ENCODE measurements at places on chromosomes 2 and 18.

DNA sequence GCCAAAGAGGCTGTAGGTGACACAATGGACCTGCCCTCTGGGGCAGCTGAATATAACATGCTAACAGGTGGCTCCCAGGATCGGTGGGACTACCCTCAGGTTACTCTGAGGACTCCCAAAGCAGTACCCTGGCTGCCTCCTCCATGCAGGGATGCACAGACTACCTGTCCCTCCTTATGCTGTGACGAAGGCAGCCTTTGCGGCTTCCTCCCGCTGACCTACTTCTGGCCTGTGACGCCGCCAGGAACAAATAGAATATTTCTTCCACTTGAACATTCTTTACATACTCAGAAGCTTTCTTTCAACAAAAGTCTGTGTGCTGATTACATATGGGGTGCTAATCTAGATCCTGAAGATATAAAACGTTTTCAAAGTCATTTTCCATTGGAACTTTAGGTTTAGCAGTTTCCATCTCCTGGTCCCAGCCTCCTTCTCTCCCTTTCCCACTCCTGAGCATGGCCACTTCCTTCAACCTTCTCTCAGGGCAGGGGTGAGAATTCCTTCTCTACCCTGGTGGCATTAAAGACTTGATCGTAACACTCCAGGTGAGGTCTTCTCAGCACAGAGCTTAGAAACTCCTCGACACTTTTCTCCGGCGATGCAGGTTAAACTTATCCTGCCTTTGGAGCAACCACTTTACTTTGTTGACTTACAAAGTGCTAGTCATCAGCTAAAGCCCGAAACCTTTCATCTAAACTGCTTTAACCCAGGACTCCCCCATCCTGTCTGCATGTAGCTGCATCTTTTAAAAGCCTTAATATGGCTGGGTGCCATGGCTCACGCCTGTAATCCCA lies 58.9 kb upstream of the STK17B start:
- DNase-seq, result peak; percentile 80

GRCh38 chr18:45104049-45104395 lies 423.3 kb downstream of the SETBP1 start:
- no peak for DNase-seq

DNA sequence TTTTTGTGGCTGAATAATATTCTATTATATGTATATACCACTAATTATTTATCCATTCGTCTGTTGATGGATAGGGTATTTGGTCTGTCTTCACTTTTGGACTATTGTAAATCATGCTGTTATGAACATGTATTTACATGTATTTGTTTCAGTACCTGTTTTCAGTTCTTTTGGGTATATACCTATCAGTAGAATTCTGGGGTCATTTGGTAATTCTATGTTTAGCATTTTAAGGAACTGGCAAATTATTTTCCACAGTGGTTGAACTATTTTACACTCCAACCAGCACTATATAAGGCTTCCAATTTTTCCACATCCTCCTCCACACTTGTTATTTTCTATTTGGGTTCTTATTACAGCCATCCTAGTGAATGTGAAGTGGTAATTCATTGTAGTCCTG lies 12.4 kb upstream of the TANK start:
- DNase-seq, result no peak

DNA sequence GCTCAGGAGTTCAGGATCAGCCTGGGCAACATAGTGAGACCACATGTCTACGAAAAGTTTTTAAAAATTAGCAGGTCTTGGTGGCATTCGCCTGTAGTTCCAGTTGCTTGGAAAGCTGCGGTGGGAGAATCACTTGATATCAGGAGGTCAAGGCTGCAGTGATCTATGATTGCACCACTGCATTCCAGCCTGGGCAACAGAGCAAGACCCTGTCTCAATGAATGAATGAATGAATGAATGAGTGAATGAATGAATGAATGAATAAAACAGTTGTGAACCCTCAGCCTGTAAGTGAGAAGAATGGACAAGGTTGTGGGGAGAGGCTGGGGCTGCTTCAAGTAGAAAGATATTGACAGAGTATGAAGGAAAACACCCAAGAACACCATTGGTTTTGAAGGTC lies 48.0 kb downstream of the ARHGAP28 start:
- no peak for DNase-seq

DNA sequence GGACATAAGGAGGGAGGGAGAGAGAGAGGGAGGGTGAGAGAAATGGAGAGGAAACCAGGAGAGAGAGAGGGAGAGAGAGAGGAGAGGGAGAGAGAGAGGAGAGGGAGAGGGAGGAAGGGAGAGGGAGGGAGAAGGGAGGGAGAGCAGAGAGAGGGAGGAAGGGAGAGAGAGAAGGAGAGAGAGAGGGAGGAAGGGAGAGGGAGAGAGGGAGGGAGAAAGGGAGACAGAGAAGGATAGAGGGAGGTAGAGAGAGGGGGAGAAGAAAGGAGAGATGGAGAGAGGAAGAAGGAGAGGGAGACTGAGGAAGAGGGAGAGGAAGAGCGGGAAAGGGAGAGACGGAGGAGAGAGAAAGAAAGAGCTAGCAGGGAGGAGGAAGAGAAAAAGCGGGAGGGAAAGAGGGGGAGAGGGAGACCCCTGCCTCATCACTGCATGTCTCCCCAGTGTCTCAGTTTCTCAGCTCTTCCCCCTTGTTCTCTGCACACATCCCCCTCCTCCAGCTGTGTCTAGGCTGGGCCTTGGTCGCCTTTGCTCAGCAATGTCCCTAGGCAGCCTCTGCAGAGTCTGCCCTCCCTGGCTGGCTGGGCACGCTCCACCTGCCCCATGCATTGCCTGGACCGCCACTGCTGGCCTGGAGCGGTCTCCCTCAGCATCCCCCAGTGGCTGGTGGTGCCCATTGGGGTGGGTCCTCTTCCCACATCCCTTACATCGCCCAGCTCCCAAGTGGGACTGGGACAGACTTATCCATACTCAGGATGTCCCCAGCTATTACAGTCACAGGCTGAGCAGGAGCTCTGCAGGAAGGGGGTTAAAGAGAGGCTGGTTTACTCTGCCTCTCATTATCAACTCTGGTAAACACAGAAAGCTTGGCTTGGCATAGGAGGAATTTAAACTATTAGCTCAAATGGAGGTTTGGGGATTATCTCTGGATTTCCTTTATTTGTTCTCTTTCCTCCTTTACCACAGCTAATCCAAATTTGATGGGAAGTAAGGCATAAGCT lies 85.7 kb upstream of the APCDD1 start:
- DNase-seq, result no peak

- DNase-seq, result no peak
Measured at GRCh38 chr18:76351961-76352581, 143.0 kb downstream of the ZNF516 start.

DNA sequence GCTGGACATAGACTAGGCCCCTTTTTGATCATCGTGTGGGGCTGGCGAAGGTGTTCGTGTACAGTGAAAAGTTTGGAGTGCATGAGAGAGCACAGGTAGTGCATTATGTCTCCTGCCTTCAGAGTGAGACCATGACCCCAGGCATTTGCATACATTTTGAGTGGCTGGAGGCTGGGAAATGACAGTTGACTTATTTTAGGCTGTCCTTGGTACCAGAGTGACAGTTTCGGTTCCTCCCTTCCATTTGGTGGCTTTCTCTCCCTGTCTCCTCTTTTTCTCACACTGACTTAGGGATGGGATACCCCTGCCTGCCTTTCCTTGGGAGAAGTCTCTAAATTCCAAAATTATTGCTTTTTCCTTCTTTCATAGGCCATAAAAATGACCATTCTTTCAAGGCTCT lies 20.1 kb downstream of the SERPINB12 start:
- DNase-seq, result no peak

- no peak for DNase-seq
Measured at GRCh38 chr2:59706729-59707128, 846.7 kb downstream of the BCL11A start.

DNA sequence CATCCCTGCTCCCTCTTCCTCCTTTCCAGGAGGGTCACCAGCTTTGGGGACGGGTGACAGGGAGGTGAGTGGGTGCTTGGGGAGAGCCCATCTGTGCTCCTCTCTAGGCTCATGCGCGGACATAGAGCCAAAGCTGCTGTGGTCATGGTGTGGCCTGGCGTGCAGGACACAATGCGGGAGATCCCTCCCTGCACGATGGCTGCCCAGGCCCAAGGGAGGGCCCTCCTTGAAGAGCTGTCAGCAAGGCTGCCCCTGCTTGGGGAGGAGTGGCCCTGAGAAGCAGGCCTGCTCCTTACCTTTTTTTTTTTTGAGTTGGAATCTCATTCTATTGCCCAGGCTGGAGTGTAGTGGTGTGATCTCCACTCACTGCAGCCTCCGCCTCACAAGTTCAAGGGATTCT lies 111.4 kb downstream of the DYSF start:
- no peak for DNase-seq

DNA sequence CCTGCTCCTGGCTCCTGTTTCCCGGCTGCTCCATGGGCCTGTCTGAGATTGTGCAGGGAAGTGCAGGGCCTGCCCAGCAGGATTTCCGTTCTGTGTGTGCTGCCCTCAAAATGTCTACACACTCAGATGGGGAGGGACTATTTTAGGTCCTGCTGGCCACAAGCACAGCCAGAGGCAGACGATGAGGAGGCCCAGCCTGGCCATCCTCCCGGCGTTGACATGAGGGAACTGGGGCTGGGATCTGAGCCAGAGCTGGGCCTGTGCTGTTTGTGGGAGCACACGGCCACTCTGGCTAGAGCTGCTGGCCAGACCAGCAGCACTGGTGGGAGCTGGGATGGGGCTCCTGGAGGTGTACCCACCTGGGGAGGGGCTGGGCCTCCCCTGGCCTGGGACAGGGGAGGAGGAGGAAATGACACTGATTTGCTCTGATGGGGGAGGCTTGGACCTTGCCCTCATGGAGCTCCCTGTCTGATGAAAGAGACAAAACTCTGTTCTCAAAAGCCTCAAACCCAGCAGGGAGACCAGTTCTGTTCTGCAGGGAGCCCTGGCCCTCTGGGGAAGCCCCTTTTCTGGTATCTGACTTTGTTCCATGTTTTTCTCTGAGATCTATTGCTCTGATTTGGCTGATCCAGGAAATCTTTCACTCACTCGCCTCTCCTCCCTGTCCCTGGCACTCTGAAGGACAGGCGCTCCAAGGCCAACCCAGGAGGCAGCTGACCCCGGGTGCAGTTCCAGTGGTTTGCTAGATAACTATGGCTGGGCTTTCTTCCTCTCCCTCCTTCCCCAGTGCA lies 161.8 kb downstream of the DYSF start:
- peak; percentile 3 for DNase-seq

Data from naive thymus-derived CD4-positive, alpha-beta T cell (primary cell).